ENCODE measurements at places on chromosomes 16 and 17.

GRCh38 chr17:71790791-71791190, 330.0 kb upstream of the SOX9 start:
- DNase-seq, result no peak

DNA sequence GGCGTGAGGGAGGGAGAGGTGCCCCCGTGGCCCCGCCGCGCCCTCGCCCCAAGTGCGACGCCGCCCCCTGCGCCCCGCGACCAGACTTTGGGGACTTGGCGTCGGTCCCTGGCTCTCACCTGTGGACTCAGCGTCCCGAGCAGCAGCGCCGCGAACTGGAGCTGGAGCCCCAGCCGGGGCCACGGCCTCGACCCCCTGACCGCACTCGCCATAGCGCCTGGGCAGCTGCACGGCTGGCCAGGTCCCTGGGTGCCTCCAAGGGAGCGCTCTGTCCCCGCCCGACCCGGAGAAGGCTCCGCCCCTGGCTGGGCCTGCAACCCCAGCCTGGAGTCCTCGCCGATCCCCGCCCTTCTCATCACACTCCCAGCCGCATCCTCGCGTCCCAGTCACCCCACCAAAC, at the start of gene ERN2:
Gene ERN2 (minus strand): TSS at position 247 of the 400 bp plus-strand sequence. CDS start 35 bp downstream, at position 212.
- DNase-seq, result no peak

- no peak for DNase-seq
These were observed 9.5 kb downstream of the IGSF6 start for GRCh38 chr16:21642861-21643260.

DNA sequence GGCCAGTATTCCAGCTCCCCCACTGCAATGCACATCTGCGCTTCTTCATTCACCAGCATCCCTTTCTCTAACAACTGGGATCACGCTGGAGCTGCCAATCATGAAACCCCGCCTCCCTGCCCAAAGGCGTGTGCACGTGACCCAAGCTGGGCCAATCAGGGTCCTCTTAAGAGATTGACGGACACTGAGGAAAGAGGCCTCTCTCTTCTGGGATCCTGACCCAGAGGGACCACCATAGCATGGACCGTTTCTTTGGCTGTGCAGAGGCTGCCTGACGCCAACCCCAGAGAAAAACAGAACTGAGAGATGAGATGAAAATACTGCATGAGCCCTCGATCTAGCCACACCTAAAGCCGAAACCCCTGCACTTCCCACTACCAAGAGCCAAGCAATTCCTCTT, 32.0 kb downstream of the COTL1 start:
- DNase-seq, result peak; percentile 22

GRCh38 chr17:7285679-7286078, 4.2 kb downstream of the SLC2A4 start:
- DNase-seq, result no peak

- peak; percentile 54 for DNase-seq
These were observed 15.9 kb downstream of the GRB7 start for GRCh38 chr17:39753514-39754160.

Measured in HL-60 (cell line).